Hematopoietic multipotent progenitor cell treated with erythropoietin and hydrocortisone succinate and interleukin-3 and kit ligand, for 17 days (in vitro differentiated cells): ENCODE measurements at places on chromosomes 1 and 21.

GRCh38 chr1:27346991-27347624 lies 5.3 kb downstream of the SYTL1 start:
- DNase-seq, result no peak

GRCh38 chr21:34351786-34352241 lies 12.0 kb upstream of the KCNE2 start:
- no peak for DNase-seq

- DNase-seq, result no peak
These were observed 67.9 kb downstream of the TBX15 start for GRCh38 chr1:118920124-118920717.

DNA sequence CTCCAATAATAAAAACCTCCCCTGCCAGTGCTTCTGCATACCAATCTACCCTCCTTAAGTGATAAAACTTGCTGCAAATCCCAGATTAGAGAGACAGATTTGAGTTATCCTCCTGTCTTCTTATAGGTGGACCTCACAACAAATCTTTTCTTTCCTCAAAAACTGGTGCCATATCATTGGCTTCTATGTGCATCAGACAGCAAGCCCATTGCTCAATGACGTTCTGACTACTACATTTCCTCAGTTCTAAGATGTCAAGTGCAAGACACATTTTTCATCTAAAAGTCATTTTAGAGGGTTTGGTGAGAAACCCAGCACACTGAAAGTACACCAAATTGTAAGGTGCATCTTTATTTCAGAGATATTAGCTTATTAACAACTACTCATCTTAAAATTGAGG lies 107.8 kb upstream of the VAV3 start:
- DNase-seq, result no peak

DNA sequence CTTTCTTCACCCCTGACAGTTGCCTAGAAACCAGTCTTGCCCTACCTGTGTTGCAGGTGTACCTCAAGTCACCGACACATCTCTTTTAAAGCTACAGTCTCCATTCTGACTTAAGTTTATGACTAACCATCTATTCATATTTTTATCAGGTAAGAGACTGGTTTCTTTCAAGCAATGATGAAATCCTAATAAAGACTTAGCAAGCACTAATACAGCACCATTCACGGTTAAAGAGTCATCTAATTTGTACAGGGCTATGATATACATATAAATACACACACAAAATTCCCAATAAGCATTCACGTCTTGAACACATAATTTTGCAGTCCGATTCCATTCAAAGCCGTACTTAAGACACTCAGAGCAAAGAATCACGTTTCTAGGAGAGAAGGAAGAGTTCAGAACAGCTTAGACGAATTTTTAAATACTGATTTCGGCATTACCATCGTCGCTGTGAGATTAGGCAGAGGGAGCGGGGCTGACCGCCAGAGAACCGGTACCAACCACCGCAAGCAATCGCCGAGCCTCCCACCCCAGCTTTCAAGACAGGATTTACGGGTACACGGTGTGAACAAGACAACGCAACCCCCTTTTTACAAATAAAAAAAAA lies 943 bp downstream of the ERRFI1 start:
- no peak for DNase-seq

DNA sequence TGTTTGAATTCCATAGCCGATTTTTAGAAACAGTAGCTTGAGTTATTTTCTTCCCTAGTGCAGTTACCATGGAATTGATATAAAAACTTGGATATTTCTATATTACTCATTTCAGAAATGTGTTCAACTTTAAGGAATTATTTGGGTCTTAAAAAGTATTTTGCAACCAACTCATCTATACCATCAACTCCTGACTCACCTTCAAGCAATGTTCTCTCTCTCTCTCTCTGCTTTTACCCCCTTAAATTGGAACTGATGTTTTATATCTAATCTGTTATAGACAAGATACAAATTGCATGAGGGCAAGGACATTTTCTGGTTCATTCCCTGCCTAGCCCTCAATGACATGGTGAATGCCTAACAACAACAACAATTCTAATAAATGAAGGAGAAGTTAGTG lies 214.7 kb upstream of the NRIP1 start:
- no peak for DNase-seq

DNA sequence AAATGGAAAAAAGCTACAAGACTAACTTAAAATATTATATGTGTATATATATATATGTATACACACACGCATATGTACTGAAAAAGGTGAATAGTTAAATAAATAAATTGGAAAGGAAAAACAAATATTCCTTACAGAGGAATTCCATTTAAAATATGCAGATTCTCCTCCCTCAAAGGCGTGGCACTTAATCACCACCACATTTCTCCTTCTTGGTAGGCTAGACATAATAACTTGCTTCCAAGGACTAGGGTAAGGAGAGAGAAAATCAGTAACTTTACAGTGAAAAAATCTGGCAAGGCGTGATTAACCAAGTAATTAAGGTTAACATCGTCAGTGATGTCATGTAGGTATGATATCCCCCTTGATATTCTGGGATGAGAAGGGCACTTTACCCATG lies 84.0 kb upstream of the USP25 start:
- no peak for DNase-seq

DNA sequence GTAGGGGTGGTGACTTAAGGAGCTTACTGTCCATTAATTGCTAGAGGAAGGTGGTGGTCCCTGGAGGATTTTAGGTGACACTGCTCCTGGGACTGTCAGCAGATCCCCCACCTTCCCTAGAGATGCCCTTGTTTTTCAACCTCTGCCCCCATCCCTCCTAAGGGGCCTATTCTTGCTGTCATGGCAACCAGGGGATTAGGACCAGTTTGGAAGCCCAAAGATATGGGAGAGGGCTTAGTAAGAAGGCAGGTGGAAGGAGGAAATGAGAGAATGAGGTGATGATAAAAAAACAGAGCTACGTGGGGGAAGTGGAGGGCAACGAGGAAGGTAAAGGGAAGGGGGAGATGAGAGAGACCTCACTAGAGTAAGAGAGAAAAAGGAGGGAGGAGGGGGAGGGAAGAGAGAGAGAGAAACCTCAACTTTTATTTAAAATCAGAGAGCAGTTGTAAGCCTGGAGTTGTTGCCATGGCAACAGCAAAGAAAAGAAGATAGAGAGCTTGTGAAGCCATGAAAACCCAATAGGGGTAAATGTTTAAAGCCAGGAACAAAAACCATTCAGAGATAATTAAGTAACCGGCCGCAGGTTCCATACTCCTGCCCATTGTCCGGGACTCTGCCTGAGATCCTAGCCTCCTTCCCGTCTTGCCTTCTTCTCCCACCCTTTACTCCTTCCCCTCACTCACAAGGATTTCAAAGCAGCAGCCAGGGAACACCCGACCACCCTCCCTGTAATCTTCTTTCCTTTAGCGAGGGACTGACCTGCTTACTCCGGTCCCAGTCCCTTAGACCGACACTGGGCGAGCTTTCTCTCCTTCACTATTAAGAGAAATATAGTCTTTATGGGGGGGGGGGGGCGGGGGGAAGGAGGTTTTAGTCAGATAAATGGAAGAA lies 20.6 kb downstream of the KIRREL1 start:
- no peak for DNase-seq

GRCh38 chr1:85846706-85847105 lies 138.5 kb upstream of the ZNHIT6 start:
- no peak for DNase-seq

- DNase-seq, result no peak
These were observed 23.4 kb downstream of the PRKCZ start for GRCh38 chr1:2073382-2074230.

GRCh38 chr1:26254404-26254803 lies 20.4 kb downstream of the CEP85 start:
- DNase-seq, result no peak

GRCh38 chr1:189619682-189620332 lies 857.9 kb downstream of the BRINP3 start:
- no peak for DNase-seq

- DNase-seq, result no peak
These were observed 135.4 kb downstream of the HMCN1 start for GRCh38 chr1:185869590-185869989.

DNA sequence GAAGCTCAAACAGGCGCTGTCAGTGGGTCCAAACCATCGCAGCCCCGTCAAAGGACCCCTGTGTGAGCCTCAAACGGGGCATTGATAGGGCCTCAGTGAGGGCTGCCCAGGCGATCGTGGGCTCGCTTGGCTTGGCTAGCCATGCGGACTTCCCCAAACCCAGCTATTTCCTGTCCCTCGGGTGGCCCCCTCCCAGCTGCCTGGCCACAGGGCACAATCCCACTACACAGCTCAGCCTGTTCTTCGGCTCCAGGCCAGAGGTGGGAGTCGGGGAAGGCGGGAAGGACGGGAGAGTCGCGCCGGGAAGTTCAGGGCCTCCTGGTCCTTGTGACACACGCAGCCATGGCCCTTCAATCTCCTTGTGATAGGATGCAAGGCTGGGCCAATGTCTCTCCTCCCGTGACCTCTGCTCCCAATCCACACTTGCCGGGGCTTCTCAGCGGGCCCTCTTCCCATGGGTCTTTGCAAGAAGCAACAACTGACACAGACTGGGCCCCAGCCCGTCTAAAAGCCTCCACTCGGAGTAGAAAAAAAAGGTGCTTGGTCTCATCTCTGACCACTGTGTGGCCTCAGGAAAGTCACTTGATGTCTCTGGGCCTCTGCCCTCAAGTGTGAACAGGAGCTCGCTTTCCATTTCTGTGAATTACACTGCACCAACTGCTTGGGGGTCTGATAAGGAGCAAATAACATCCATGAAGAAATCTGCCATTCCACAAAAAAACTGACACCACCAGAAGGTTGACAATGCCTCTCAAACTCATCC lies 7.1 kb upstream of the MATN1 start:
- no peak for DNase-seq

- no peak for DNase-seq
These were observed 16.5 kb upstream of the SLC26A9 start for GRCh38 chr1:205959789-205960188.

- DNase-seq, result no peak
These were observed 1239.3 kb downstream of the MRPL39 start for GRCh38 chr21:24367936-24368335.

GRCh38 chr1:222821239-222821638 lies 6.4 kb downstream of the DISP1 start:
- no peak for DNase-seq

- no peak for DNase-seq
These were observed 63.9 kb downstream of the NDUFS5 start for GRCh38 chr1:39089931-39090521.

DNA sequence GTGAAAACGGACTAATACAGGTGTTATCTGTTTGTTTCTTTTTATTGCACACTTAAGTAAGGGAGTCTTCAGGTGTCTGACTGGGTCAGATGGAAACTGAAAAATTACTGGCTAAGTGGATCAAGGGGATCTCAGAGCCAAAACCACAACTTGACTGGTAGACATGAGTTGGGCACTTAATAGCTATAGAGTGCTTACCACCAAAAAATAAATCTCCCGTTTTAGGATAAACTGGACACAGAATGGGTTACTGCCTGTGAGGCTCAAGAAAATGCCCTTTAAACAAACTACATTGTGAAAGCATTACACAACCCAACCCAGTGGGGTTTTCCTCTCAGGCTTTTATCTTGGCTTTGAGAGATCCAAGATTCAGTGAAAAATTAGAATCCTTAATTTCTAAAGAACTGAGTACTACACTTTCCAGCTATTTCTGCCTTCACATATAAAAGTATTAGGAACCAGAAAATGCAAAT lies 134.0 kb upstream of the LYPLAL1 start:
- no peak for DNase-seq

DNA sequence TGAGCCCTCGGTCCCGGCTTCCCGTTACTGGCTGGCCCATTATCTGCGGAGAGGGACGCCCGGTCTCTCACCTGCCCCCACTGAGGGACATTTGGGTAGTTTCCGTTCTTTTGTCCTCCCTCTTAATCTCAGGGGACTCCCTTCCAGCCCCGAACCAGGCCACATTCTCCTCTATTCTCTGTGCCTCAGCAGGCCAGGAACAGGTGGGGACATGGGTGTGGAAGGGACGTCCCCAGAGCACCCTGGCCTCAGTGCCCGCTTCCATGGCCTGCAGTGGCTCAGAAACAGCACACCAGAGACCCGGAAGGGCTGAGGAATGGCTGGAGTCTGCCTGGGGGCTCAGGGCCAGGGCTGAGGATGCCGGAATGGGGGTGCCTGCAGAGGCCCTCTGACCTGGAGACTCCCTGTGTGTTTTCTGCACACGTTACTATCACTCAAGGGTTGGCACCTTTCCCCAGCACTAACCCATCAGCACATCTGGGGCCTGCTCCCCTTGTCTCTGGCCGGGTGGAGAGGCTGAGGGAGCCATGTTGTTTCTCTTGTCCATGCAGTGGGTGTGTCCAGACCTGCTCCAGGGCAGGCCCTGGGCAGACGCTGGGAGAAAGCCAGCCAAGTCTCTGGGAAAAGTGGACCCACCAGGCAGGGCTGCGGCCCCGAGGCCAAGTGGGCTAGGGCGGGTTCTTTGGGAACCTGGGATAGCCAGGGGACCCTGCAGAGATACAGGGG lies 10.0 kb upstream of the DNMT3L start:
- no peak for DNase-seq

DNA sequence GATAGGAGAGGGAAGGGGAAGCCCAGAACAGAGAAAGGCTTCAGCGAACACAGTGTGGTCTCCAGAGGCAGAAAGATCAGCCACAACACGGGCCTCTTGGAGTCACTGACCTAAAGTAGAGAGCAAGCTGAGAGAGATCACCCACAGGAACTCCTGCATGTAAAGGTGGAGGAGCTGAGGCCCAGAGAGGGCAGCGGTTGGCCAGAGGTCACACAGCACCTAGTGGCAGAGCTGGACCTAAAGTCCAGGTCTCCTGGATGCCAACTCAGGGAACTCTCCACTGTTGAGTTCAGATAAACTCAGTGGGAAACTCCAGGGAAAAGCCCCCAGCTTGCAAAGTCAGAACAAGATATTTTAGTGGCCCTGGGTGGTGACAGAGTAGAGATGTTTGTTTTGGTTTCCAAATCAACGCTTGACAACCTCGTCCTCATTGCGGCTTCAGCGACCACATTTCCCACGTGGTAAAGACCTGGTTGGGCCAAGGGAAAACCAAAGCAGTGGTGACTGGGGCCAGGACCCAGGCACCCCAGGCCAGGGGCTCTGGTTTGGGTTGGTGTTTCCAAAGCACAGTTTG lies 4.6 kb downstream of the IFFO2 start:
- no peak for DNase-seq

- DNase-seq, result no peak
These were observed 19.5 kb upstream of the PROX1 start for GRCh38 chr1:213968146-213968825.

- DNase-seq, result no peak
These were observed 15.0 kb upstream of the TEKT2 start for GRCh38 chr1:36068866-36069265.

GRCh38 chr21:37870221-37870620 lies 46.0 kb downstream of the KCNJ6 start:
- DNase-seq, result no peak

GRCh38 chr1:201092738-201093137 lies 19.5 kb downstream of the CACNA1S start:
- no peak for DNase-seq

- DNase-seq, result no peak
These were observed 31.9 kb downstream of the MATN1 start for GRCh38 chr1:30691480-30691879.
